ENCODE measurements at places on chromosomes 4 and X.
A peak's percentile ranks its signal among the peaks of the same experiment; 100 is the strongest.

DNA sequence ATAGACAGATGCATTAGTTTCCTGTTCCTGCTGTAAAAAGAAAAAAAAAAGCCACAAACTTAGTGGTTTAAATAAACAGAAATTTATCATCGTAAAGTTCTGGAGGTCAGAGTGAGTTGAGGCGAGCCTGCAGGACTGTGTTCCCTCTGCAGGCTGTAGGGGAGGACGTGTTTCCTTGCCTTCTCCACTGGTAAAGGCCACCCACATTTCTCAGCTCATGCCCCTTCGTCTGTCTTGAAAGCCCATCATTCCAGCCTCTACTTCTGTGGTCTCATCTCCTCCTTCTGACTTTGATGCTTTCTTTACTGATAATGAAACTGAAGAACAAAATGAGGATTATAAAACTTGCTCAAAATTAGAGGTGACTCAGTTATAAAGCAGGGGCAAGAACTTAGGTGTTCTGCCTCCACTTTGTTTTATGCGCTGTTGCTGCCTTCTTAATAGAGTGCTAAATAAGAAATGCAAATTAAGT, 143.0 kb downstream of the STIM2 start:
- no peak for DNase-seq

DNA sequence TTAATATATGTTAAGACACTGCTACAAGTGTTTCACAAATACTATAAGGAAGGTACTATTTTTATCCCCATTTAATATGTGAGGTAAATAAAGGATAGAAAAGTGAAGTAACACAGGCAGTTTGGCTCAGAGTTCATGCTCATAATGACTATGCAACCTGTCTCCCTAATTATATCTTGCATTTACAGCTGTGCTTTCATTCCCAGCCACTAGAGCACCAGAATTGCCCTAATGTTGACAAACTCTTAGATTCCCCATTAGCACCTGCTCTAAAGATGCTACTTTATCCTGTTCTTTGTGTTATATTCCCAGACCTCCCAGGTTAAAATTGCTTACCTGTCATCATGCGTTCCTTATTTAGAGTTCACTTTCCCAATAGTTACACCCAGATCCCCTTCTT, 833.6 kb downstream of the CCSER1 start:
- no peak for DNase-seq

GRCh38 chrX:74925225-74926088, at the start of gene NEXMIF:
Gene NEXMIF, minus strand, starts transcription at chrX:74925452.
- peak; percentile 44 for DNase-seq

GRCh38 chr4:3415471-3416141, 26.2 kb upstream of the HGFAC start:
- DNase-seq = no peak

DNA sequence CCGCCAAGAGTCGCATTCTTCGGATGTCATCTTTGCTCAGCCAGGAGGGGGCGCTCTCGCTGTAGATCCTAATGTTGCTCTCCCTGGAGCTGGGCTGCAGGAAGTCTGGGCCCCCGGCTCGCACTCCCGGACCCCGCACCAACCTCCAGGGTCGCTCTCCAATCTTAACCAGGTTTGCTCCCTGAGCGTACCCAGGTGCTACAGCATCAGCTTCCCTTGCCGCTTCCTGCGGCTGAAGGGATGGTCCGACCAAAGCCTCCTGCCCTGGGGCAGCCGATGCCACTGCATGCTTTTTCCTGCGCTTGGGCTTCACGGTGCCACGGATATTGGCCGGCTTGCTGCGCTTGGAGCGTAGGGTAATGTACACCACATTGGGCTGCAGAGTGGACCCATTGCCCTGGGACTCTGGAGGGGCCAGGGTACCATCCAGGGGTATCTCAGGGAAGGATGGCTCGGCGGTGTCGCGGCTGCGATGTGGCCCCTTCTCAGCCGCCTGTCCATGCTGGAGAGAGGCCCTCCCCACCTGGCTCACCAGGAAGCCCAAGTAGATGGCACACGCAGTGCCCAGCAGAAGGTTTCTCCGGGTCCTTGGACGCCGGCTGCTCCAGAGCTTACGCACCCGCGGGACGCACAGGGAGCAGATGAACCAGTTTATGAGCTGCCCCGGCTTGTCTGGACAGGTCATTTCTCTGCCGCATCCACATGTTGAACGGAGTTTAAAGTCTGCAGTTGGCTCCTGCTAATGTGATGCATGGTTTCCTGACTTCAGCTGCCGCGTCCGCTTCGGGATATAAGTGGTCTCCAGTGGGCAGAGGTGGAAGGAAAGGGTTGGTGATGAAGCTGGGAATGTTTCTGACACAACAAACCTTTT, 1.9 kb downstream of the GASK1B start:
- DNase-seq = no peak

GRCh38 chrX:46376246-46376885, 168.9 kb downstream of the ZNF674 start:
- no peak for DNase-seq

GRCh38 chr4:137664416-137664815, 132.1 kb upstream of the PCDH18 start:
- DNase-seq = no peak

DNA sequence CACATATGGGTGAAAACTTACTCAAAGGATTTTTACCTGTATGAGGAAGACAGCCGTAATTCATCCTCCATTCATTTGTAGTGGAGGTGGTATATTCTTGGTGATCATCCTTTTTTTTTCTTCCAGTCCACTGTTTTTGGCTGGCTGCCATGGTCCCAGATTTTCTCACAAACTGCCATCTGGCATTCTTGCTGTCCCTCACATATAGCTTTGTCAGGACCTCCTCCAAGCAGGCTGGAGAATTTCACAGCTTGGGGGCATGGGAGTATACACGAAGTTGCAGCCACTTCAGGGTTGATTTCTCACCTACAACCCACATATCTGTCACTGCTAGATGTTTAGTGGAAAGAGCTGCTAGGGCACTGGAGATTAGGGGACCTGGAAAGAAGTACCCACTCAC, 401.0 kb downstream of the IL1RAPL1 start:
- DNase-seq = no peak

DNA sequence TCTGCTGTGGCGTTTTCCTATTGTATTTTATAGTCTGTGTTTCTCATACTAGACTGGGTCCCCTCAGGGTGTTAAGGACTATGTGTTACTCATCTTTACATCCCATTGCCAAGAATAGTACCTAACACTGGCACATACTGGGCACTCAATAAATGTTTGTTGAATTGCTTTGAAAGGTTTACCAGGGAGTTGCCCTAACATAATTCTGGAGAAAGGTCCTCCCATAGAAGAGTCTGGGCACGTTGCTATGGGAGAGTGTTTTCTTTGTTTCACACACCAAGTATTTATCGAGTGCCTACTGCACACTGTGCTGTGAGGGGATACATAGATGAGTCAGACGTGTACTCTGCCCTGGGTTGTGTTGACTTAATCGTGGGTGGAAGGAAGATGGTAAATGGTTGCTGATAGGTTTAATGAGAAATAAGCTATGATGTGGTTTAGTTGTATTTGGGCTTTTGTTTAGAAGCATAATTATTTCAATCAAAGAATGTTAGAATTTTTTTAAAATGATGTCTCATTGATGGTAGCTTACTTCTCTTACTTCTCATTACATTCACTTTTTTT, 42.9 kb downstream of the AFF1 start:
- no peak for DNase-seq

- DNase-seq = no peak
These were observed 11.1 kb downstream of the GASK1B start for GRCh38 chr4:158161551-158162354.

- no peak for DNase-seq
These were observed 671.6 kb downstream of the GRXCR1 start for GRCh38 chr4:43564107-43564506.

- no peak for DNase-seq
These were observed 78.6 kb downstream of the CAMK2D start for GRCh38 chr4:113682730-113683537.

GRCh38 chr4:22857411-22857810, 164.7 kb downstream of the GBA3 start:
- DNase-seq = no peak

GRCh38 chr4:138003248-138003647, 238.9 kb downstream of the SLC7A11 start:
- no peak for DNase-seq

- no peak for DNase-seq
These were observed 248.5 kb upstream of the PSAPL1 start for GRCh38 chr4:7683126-7683703.

GRCh38 chr4:104901438-104901837, 245.2 kb upstream of the TET2 start:
- peak; percentile 53 for DNase-seq

DNA sequence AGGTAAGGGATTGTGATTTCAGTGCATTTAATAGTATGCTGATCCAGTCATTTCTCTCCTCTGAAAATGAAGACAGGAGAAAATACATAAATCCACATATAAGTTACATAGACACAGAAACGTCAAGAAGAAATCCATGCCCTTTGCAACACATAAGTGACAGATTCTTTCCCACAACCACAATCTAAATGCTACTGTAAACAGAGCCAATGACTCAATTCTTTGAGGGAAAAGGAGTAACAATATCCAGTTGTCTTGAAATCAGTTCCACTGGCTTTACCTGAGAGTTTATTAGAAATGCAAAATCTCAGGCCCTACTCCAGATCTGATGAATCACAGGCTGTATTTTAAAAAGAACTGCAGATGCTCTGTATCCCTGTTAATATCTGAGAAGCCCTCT, 66.4 kb downstream of the ARAP2 start:
- no peak for DNase-seq

GRCh38 chr4:186150926-186151325, 40.4 kb upstream of the CYP4V2 start:
- no peak for DNase-seq

- no peak for DNase-seq
These were observed 680.3 kb upstream of the DIAPH2 start for GRCh38 chrX:96004386-96004785.

- no peak for DNase-seq
These were observed 355.9 kb downstream of the BCOR start for GRCh38 chrX:39741904-39742303.

GRCh38 chr4:174926958-174927357, 8.8 kb downstream of the ADAM29 start:
- no peak for DNase-seq

DNA sequence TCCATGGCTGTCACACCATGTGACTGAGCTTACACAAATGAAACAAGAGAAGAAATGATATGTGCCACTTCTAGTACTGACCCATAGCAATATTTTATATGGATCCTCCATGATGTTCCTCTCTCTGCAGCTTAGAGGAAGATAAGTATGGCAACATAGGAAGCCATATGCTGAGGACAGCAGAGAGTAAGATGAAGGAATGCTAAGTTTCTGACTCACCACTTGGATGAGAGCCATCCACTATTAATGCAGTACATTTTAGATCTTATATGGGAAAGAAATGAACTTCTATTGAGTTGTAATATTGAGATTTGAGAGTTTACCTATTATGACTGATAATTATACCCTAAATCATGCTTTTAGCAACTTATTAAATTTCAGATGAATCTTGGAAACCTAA, 386.9 kb upstream of the MAOA start:
- DNase-seq = no peak
